ENCODE measurements at places on chromosomes 11 and 22.
A peak's percentile ranks its signal among the peaks of the same experiment; 100 is the strongest.

GRCh38 chr11:99098751-99099150, 78.0 kb downstream of the CNTN5 start:
- peak; percentile 83 for DNase-seq

- DNase-seq = peak; percentile 1
These were observed 45.5 kb downstream of the CELSR1 start for GRCh38 chr22:46491946-46492345.

GRCh38 chr22:45103756-45104155, 60.0 kb upstream of the NUP50 start:
- no peak for DNase-seq

- DNase-seq = no peak
These were observed 14.7 kb upstream of the PISD start for GRCh38 chr22:31676700-31677099.

DNA sequence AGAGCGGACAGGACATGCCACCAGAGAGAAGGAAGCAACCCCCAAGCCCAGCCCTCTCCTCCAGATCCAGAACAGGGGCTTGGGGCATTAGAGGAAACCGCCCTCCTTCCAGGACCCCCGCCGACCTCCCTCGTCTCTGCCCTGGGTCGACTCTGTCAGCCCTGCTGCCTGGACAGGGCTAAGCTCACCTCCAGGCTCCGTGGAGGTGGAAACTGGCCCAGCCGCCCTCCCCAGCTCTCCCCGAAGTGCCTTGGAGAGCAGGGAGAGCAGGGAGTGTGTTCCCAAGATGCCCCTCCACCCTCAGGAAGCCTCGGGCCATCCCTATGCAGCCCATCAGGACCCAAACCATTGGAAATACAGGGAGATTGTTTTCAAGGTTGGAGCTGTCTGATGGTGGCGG, 26.8 kb downstream of the ANO1 start:
- no peak for DNase-seq

DNA sequence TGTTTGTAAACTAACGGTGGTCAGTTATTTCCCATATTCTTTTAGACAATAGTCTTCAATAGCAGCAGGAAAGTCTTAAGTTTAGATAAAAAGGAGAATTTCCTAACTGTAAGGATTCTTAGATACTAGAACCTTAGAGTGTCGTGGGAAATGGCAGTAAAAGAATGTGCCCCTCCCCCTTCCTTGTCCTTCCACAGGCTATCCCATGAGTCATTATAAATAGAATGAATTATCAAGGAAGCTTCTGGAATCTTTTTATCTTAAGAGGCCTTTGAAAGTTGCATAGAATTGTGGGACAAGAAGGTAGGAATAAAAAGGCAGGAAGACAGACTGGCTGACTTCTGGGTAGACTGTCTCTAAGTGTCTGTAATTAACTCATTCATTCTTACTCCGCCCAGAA, 165.2 kb upstream of the TBCEL start:
- DNase-seq = no peak

GRCh38 chr11:130473056-130473794, 24.8 kb downstream of the ADAMTS15 start:
- no peak for DNase-seq

DNA sequence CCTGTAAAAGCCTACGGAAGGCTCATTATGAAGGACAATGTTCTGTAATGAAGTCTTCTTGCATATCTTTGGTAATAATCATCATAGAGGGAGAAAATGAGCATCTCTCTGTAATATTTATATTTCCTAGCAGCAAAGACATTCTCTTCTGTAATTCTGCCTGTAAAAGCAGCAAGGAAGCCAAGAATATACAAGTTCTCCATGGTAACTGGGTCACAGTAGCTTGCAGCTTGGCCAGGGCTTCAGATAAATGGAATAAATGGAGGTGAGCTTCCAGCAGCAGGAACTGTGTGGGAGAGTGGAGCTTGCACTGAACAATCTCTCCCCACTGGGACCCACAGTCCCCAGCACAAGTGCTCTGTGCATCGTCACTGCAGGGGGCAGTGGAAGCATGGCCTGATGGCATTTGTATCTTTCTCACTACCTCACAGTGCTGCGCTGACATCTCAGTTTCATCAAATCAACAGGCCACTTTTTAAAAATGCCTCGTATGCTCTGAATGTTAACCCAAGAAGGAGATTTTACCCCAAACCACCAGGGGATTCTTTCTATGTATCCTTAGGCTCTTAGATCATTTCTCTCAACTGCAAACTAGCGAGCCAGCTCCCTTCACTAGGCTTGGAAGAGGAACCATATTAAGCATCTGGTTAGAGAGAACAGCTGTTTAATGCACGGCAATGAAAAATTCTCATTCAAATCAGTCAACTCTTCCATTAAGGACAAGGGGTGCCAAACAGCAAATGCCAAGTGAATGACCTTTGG, 1059.7 kb downstream of the OPCML start:
- DNase-seq = no peak

- no peak for DNase-seq
These were observed 3.2 kb upstream of the TBX1 start for GRCh38 chr22:19757140-19757984.

DNA sequence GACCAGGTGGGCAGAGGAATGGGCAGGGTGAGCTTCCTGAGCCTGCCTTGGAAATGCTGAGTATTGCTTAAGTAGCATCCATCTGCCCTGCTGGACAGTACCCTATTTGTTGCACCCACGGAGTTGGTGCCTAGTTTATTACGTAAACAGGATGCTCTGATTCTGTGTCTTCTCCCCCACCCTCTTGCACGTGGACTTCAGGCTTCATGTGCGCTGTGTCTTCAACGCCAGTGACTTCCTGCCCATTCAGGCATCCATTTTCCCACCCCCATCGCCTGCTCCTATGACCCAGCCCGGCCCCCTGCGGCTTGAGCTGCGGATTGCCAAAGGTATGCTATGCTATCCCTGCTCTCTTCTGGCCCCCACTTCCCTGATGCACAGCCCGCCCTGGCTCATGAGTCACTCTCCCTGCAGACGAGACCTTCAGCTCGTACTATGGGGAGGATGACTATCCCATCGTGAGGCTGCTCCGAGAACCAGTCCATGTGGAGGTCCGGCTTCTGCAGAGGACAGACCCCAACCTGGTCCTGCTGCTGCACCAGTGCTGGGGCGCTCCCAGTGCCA, 5.7 kb downstream of the ZP1 start:
- DNase-seq = no peak

Data from DMS 273 treated with DMSO at 0.1 percent for 48 hours (cell line).